ENCODE measurements at places on chromosomes 11 and 22.
A peak's percentile ranks its signal among the peaks of the same experiment; 100 is the strongest.

- DNase-seq, result no peak
These were observed 254.8 kb downstream of the GUCY1A2 start for GRCh38 chr11:106763501-106763900.

GRCh38 chr11:58730507-58731089, 1.1 kb downstream of the GLYAT start:
- DNase-seq, result no peak

- no peak for DNase-seq
These were observed 188.8 kb downstream of the SNX19 start for GRCh38 chr11:130727157-130728119.

GRCh38 chr11:10350334-10350733, 45.5 kb downstream of the ADM start:
- DNase-seq, result no peak

GRCh38 chr11:26025676-26026075, 306.3 kb upstream of the ANO3 start:
- no peak for DNase-seq

- DNase-seq, result no peak
These were observed 825 bp downstream of the SLC1A2 start for GRCh38 chr11:35418282-35419183.

- DNase-seq, result no peak
These were observed 2.0 kb upstream of the TIMP3 start for GRCh38 chr22:32799496-32799895.

DNA sequence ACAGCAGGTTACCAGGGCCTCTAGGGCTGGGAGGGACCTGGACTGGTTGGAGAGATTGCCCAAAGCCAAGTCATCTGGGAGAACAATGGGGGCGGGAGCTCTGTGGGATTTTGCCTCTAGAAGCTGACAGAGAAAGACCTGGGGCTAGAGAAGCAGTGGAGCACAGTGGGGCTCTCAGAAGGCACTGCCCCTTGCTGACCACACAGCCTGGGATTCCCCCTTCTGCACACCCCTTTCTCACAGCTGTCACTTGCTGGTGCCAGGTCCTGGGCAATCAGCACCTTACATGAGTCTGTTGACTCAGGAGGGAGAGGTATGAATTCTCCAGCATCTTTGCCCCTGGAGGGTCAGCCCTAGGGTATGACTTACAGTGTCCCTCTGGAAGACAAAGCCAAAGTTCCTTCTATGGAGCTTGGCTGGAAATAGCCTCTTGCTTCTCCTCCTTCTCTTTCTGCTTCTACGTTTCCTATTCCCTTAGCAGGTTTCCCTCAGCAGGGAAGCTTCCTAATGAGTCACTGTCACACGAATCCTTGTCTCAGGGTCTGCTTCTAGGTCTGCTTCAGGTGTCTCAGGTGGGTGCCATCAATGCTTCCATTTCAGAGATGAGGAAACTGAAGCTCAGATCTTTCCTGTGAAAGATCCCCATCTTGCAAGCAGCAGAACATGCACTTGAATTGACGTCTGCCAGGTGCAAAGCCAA, 27.0 kb downstream of the GDPD5 start:
- DNase-seq, result no peak

- no peak for DNase-seq
These were observed 166.1 kb upstream of the API5 start for GRCh38 chr11:43145653-43146052.

DNA sequence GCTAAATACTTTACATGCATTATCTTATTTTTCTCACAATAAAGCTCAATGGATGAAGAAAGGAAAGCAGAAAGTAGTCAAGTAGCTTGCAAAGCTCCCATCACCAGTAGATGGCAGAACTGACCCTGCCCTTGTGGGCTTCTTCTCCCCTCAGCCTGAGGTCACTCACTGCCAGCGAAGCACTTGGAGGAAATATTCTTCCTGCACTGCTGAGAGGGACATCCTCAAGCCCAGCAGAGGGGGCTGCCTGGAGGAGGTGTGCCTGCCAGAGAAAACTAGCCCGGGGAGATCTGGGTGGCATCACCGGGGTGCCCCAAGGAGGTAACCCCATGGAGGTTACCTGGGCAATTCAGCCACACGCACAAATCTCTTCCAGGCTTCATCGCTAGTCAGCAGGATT, 6.6 kb downstream of the APOL4 start:
- peak; percentile 20 for DNase-seq

- no peak for DNase-seq
These were observed 30.7 kb downstream of the FGF4 start for GRCh38 chr11:69744435-69744834.

DNA sequence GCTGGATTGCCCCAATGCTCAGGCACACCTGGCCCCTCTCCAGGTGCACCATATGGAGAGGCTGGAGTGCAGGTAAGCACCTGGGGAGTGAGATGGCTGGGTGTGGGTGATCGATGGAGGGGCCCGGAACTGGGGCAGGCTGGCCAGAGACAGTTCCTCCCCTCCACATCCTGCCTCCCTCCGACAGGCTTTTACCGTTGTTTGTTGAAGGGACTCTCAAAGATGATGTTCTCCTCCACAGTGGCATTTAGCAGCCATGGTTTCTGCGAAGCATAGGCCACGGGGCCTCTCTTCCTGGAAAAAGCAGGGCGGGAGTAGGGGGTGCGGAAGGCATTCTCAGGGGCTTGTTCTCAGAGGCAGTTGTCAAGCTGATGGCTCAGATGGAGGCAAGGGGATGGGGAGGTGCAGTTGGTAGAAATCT, 25.9 kb upstream of the KCNJ11 start:
- DNase-seq, result no peak

- no peak for DNase-seq
These were observed 79.7 kb upstream of the SLC5A12 start for GRCh38 chr11:26801601-26802000.

DNA sequence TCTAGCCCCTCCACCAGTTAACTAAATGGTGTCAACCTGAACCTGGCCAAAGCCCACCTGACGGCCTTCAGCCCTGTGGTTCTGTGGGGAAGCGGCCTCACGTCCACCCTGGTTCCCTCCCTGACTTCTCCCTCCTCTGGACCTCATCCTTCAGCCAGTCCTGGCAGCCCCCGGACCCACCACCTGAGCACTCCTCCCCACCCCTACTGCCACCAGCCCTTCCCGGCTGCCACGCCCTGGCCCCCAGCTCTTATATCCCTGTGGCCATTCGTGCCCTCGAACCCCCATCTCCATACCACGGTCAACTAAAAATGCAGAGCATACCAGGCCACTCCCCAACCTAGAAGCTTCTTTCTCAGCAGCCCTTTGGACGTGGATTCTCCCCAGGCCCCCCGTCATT, 4.2 kb upstream of the MDK start:
- no peak for DNase-seq

- no peak for DNase-seq
These were observed 5.5 kb upstream of the FADS3 start for GRCh38 chr11:61896665-61897386.

DNA sequence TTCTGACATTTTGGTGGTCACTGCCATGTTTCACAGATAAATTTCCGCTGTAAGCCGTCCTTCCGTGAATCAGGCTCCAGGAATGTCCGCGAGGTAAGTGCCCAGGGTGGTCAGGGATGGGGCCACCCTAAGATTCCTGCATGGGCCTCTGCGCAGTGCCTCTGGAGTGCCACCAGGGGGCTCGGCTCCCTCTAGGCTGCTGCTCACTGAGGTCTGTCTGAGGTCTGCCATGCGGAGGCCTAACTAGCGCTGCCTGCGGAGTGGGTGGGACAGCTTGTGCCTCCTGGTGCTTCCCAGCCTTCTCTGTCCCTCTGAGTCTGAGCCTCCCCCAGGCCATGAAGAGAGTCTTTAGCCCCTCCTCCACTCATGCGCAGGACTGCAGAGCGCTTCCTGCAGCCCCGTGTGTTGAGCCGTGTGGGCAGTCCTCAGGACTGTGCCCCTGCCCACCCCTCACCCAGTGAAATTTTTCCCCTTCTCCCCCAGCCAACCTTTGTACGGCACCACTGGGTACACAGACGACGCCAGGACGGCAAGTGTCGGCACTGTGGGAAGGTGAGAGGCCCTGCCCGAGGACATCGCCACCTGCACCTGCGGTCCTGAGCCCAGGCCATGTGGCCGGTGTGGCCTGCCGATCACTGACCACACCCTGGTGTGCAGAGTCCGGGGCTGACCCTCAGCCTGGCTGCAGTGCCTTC, 11.9 kb upstream of the MDK start:
- no peak for DNase-seq

GRCh38 chr11:18785411-18785810, 6.2 kb downstream of the PTPN5 start:
- no peak for DNase-seq

- no peak for DNase-seq
These were observed 4.5 kb downstream of the LMNTD2 start for GRCh38 chr11:555780-556661.

DNA sequence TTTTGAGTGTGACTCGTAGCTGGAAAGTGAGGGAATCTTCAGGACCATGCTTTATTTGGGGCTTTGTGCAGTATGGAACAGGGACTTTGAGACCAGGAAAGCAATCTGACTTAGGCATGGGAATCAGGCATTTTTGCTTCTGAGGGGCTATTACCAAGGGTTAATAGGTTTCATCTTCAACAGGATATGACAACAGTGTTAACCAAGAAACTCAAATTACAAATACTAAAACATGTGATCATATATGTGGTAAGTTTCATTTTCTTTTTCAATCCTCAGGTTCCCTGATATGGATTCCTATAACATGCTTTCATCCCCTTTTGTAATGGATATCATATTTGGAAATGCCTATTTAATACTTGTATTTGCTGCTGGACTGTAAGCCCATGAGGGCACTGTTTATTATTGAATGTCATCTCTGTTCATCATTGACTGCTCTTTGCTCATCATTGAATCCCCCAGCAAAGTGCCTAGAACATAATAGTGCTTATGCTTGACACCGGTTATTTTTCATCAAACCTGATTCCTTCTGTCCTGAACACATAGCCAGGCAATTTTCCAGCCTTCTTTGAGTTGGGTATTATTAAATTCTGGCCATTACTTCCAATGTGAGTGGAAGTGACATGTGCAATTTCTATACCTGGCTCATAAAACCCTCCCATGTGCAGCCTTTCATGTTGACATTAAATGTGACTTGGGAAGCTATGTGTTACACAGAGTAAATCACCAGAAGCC, 11.0 kb downstream of the OR51E1 start:
- DNase-seq, result no peak

DNA sequence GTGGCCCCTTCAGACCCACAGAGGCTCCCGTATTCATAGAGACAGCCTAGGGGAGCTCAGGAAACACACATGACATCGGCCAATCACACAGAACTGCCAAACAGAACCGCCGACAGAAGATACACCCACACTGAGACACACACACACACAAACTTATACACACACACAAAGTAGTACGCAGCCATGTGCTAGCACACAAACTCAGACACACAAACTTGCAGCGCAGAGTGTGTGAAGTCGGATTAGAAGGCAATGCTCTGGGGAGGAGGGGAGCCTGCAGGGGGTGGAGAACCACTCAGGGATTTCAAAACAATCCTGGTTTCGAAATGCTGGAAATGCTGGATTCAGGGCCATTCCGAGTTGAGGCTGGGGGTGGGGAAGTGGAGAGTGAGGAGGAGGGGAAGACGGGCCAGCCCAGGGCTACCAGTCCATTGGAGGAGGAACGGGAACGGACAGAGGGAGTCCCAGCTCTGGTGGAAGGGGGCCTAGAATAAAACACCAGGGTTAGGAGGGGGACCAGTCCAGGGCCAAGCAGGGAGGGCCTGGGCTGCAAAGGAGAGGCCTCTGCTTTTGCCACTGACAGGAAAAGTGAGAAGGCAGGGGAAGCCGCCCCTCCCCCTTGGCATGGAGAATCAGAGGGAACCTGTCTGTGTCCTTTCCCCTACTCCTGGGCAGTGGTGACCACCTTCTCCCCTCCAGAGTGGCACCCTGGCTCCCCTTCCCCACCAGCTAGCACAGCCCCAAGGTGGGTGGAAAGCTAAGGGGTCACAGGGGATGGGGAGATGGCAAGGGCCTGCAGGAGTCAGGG, 4.4 kb downstream of the BCL9L start:
- no peak for DNase-seq

- DNase-seq, result no peak
These were observed 61.7 kb downstream of the PARVB start for GRCh38 chr22:44085743-44086270.

GRCh38 chr22:20080445-20080775, 369 bp downstream of the DGCR8 start:
- peak; percentile 31 for DNase-seq

- DNase-seq, result no peak
These were observed 40.7 kb downstream of the TSPAN18 start for GRCh38 chr11:44767421-44767820.

DNA sequence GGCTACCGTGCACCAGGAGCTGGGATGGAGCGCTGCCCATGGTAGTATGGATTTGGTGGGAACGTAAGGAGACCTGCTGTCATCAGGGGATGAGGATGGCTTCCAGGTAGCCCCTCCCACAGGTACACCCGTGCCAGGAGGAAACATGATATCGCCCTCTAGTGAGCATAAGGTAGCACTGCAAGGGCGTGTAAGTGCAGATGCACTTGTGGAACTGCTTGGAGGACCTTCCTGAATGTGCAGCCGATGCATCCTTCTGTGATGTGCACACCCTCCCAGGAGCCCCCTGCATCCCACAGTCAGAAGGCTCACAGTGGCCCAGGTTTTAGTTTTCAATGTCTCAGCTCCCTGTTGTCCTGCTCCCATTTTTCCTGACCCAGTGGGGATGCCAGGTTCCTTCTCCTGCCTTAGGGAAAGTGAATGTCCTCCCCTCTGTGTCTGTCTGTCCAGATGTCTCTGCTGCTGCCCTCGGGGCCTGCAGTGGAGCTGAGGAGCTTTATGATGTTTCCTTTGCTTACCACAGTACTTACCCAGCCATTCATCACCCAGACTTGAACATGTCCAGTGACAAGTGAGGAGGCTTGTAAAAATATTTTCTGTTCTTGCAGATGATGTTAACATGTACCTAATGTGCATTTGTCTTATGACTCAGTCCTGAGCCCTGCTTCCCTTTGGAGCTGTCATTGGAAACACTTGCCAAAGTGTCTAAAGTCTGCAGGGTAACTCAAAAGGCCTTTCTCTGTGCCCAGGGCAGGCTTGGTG, 49.2 kb downstream of the DBX1 start:
- no peak for DNase-seq

- DNase-seq, result no peak
These were observed 10.4 kb upstream of the SLC39A13 start for GRCh38 chr11:47398011-47398410.
